ENCODE measurements at places on chromosomes 7 and 10.

DNA sequence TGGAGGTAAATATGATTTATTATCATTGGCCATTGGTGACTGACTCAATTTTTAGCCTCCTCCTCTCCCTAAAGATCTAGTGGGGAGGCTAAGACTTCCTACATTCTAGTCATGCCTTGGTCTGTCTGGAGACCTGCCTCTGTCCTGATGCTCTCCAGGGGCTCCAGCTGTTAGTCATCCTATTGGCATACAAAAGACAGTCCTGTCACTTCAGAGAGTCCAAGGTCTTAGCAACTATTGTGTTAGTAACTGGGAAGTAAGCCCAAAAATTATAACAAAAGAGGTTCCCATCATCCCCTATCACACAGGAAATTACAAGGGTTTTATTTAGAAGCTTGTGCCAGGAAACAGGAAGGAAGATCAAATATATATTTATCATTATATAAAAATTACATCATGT is 400.6 kb upstream of the VSTM2A start:
- DNase-seq = no peak

DNA sequence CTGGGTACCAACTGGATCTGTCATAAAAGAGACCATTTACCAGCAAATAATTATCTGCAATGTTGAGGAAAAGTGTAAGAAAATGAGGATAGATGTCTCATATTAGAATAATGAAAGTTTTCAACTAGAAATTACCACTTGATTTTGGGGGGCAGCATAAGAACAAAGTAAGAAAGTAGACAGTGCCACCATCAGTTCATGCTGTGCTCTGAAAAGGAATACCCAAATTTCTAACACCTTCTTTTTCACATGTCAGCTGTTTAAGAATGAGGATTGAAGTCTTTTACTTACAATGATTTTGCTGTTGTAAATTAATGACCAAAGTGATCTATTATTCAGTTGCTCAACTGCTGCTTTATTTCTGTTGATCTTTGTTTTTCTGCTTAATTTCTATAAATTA is 578.3 kb downstream of the ETV1 start:
- no peak for DNase-seq

DNA sequence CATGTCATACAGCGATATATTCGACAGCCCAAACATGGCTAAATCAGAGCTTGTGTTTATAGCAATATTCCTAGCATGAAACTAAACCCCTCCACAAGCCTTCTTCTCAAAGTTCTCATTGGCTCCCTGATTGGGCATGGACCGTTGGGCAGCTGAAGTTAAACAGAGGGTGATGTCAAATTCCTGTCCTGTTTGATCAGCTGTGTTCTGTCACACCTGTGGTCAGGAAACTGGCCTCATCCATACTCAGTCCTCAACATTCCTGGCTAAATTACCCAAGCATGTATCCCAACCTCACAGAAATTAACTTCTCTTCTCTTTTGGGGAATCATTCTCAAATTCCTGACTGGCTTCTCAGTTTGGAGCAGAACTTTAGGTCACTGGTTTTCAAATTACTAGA is 107.9 kb downstream of the ODAD2 start:
- no peak for DNase-seq

GRCh38 chr10:117352724-117353123 is 22.5 kb downstream of the PDZD8 start:
- no peak for DNase-seq

DNA sequence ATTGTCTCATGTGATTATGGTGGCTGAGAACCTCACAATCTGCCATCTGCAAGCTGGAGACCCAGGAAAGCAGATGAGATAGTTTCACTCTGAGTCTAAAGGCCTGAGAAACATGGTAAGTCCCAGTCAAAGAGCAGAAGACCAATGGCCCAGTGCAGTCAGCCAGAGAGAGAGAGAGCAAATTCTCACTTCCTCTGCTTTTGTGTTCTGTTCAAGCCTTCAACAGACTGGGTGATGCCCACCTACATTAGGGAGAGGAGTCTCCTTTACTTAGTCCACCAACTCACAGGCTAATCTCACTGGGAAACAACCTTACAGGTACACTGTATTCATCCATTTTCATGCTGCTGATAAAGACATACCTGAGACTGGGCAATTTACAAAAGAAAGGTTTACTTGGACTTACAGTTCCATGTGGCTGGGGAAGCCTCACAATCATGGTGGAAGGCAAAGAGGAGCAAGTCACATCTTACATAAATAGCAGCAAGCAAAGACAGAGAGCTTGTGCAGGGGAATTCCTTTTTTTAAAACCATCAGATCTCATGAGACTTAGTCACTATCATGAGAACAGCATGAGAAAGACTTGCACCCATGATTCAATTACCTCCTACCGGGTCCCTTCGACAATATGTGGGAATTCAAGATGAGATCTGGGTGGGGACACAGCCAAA is 4.7 kb upstream of the FRMPD2 start:
- DNase-seq = no peak

DNA sequence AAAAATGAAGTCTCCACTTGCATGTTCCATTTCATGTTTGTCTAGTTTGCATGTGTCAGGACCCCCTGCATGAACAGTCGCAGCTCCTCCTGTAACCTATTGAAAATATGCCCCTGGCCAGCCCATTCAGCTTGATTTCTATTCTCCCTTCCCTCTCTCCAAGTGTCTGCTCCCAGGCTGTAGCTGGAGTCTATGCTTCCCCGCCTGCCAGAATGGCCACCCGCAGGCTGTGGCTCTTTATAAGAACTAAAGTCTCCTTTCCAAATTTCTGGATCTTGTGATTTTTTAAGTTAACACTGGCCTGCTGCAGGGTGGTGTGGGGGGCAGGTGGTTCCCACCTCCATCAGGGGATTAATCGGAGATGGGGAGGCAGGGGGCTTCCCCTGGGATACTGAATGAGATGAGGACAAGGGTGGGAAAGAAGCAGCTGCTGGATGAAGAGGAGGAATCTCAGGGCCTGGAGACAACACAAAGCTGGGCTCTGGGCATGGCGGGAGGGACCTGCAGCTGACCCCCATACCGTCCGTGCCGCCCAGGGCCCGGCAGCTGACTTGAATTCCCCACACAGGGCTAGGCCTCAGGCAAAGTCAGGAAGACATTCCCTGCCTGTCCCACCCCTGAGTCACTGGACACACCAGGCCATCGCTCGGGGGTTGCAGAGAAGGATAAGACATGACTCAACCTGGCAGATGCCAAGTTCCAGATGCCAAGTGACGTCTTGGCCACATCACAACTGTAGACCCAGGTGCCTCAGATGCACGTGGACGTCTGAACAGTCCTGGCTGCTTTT is 399.5 kb upstream of the FOXK1 start:
- no peak for DNase-seq

- DNase-seq = peak; percentile 15
These were observed 563 bp upstream of the JMJD1C start for GRCh38 chr10:63466144-63466935.

DNA sequence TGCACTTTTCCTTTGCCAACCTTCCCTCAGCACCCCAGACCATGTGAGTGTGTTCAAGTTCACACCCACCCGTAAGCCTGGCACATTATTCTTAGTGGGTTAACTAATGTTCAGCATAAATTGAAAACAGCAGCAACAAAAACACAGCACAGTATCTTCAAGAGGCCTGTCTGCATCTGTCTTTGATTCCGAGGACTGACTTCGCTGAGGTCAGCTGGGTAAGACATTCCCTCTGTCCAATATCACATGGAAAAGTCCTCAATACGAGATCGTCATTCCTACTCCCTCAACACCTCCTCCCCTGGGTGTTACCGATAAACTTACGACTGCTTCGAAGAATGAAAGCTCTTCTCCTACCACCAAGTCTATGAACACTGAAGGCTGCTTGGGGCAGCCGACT is 218.8 kb downstream of the SFMBT2 start:
- no peak for DNase-seq

- no peak for DNase-seq
These were observed 4.2 kb upstream of the PILRA start for GRCh38 chr7:100369105-100369504.

- DNase-seq = no peak
These were observed 545 bp downstream of the GIGYF1 start for GRCh38 chr7:100693312-100694097.

- DNase-seq = no peak
These were observed 37.9 kb upstream of the ADD3 start for GRCh38 chr10:109969760-109970346.

GRCh38 chr10:110273474-110273873 is 31.2 kb downstream of the SMNDC1 start:
- DNase-seq = no peak

DNA sequence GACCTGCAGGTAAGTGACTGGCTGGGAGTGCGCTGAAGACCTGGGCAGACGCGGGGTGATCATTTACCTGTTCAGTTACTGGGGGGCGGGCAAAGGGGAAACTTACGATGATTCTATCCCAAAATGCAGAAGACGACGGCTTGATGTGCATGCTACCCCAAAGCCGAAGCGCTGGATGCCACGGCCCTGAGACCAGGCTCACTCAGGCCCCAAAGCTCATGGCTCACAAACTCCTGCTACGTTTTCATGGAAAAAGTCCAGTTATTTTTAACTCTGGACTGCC is 200.6 kb downstream of the DIP2C start:
- DNase-seq = no peak

DNA sequence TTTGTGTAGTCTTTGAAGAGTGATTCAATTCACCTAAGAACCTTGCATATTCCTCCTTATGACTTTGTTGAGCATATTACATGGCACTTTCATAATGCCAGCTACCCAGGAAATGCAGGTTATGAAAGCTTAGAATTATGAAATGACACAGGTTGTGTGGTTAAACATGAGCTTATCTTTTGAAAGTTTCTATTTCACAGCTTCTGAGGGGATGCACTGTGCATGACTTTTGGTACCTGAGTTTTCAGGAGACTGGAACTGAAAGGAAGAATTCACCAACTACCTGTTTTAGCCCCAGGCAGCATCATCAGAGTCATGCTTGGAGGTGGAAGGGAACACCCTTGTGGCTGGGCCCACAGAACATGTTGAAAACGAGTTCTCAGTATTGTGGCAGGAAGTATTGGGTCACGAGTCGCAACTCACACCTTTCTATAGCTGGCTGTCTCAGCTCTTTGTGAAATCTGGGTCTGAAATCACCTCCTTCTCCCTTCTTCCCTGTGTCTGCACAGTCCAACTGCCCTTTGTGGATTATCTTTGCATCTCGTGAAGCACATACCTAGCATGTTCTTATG is 228.2 kb downstream of the PTEN start:
- peak; percentile 62 for DNase-seq

DNA sequence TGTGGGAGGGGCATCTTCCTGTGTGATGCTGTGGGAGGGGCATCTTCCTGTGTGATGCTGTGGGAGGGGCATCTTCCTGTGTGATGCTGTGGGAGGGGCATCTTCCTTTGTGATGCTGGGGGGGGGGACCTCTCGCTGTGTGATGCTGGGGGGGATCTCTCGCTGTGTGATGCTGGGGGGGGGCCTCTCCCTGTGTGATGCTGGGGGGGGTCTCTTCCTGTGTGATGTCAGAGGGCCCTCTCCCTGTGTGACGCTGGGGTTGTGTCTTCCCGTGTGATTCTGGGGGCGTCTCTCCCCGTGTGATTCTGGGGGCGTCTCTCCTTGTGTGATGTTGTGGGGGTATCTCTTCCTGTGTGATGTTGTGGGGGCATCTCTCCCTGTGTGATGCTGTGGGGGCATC is 27.9 kb upstream of the DPYSL4 start:
- DNase-seq = no peak
